ENCODE measurements at places on chromosomes 16 and 17.
A peak's percentile ranks its signal among the peaks of the same experiment; 100 is the strongest.

GRCh38 chr16:21150375-21151001 is at the start of gene DNAH3:
TSS of gene DNAH3 (minus strand) at chr16:21150846. CDS start at chr16:21150319, 527 bp downstream.
- no peak for DNase-seq

- no peak for DNase-seq
Observed at GRCh38 chr16:54453871-54454270, 167.3 kb upstream of the IRX3 start.

DNA sequence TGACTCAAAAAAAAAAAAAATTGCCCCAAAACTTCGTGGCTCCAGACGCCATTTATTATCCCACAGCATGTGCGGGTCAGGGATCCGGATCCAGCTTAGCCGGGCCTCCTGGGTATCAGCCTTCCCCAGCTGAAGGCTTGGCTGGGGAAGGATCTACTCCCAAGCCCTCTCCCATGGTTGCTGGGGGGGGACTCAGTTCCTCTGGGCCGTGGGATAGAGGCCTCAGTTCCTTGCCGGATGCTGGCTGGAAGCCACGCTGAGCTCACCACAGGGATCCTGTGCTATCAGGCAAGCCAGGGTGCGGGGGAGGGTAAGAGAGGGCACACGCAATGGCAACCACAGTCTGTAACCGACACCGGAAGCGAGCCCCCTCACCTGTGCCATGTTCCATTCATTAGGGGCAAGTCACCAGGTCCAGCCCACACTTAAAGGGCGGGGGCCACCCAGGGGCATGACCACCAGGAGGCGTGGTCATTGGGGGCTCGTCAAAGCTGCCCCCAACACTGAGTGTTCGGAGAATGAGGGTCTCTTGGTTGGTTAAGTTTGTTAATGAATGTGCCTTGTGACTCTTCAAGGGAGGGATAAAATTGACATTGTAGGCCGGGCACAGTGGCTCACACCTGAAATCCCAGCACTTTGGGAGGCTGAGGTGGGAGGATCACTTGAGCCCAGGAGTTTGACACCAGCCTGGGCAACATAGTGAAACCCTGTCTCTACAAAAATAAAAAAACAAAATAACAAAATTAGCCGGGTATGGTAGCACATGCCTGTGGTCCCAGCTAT is 210.0 kb upstream of the GSE1 start:
- peak; percentile 2 for DNase-seq

DNA sequence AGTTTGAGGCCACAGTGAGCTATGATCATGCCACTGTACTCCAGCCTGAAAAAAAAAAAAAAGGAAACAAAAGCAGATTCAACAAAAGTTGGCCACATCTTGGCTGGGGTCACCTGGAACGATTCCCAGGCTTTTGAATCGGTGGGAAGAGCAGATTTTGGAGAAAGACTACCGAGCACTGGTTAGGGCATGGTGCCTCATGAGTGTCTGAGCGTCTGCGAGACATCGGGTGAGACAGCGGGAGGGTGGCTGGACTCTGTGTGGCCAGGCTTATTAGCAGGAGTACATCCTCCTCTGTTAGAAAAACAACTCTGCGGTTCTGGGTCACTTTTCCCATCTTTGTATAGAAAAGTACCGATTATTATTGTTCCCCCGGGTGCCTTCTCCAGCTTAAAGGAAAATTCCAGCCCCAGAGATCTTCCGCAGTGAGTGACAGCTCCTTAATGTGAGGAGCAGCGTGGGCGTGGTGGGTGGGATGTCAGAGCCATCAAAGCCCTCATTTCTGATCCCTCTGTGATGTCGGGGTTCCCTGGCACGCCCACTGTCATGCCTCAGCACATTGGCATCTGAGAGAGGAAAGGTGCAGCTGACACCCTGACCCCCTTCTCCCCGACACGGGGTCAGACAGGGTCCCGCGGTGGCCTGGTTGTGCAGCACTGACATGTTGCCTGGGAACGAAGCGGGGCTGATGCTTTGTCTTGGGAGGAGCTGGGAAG is 6.9 kb downstream of the RGS9 start:
- DNase-seq, result no peak

- DNase-seq, result no peak
Observed at GRCh38 chr17:39264119-39264518, 38.4 kb upstream of the STAC2 start.

DNA sequence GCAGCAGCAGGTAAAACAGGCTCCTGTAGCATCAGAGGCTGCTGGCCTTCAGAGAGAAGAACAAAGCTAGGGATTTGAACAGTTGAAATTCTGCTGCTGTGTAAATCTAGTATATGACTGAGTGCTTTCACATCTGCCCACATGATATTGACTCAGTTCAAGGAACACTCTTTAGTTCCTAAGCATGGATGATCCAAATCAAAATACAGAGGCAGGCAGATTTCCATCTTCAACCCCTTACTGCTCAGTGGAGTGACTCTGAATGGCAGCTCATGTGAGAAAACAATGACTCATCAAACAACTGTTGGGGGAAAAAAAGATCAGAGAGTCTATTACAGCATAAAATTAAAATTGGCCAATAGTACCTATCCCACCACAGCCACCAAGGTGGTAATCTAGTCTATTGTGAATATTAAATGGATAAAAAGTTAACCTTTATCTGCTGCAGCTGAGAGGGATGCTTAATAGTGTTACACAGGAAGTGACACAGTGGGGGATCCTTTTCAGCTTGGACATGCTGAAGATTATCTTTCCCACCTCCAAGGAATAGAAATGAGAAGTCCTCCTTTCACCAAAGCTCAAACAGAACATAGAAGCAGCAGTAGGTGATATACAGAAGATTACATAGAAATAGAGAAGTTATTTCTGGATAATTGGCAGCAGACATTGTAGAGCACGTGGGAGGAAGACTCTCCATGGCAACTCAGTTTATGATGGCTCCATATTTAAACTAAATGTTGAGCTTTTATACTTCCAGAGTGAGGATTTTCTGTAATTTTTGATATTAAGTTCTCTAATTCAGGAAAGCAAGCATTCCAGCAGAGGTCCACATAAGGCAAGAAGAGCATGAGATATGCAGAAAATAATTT is 239.7 kb upstream of the ERCC4 start:
- DNase-seq, result no peak

DNA sequence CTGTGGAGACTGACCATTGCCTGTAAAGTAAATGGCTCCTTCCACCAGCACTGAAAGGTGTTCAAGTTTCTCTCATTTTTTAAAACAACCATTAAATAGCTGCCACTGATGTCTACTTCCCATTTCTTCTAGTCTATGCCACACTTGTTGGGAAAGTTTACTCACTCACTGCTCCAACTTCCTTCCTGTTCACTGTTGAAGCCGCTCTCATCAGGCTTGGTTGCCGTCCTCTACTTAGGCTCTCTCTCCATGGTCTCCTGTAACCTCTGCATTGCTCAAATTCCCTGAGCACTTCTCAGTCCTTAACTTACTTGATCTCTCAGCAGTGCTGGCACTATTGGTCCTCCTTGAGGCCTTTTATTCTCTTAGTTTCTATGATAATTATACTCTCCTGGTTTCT is 32.4 kb downstream of the SNX11 start:
- no peak for DNase-seq

GRCh38 chr17:12722282-12722681 is 56.6 kb downstream of the MYOCD start:
- DNase-seq, result no peak

GRCh38 chr17:76442341-76443338 is 10.3 kb downstream of the UBE2O start:
- no peak for DNase-seq

GRCh38 chr17:50699410-50699809 is 8.3 kb downstream of the ANKRD40 start:
- no peak for DNase-seq

DNA sequence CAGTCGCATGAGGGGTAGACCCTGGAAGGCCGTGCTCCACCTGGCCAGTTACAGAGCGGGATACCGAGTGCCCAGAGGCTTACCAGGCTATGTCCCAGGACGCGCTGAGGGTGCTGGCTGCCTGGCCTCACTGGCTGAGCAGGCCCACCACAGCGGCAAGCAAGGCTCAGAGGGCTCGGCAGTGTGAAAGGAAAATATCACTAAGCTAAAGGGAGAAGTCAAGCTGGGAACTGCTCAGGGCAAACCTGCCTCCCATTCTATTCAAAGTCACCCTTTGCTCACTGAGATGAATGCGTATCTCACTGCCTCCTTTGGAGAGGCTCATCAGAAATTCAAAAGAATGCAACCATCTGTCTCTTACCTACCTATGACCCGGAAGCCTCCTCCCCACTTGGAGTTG is 37.4 kb downstream of the CCDC57 start:
- no peak for DNase-seq

DNA sequence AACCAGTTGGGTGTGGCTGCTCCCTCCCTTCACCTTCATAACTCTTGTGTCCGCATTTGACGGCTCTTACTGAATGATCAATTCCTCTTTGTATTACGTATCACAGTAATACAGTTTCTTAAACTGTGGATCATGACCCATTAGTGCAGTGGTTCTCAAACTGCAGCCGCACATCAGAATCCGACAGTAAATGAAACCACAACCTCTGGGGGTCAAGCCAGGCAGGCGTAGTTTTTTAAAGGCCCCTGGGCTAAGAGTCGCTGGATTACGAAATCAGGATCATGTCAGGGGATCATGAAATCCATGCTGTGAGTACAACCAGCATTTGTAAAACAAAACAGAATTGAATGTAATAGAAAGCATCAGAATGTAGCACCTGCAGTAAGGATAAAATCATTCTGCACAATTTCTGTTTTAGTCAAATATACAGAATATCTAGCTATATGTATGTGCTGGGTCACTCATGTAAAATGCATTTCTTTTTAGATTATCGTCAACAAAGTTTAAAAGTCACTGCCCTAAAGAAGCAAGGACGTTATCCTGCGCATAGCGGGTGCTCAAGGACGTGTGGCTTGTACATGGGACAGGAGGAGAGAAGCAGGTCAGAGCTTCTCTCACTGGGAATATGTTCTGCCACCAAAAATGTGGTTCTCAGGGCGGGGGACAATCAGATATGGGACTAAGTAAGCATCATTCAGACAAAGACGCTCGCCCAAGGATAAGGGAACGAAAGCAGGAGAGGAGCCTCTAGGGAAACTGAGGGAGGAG is 113.1 kb downstream of the ZFHX3 start:
- no peak for DNase-seq

DNA sequence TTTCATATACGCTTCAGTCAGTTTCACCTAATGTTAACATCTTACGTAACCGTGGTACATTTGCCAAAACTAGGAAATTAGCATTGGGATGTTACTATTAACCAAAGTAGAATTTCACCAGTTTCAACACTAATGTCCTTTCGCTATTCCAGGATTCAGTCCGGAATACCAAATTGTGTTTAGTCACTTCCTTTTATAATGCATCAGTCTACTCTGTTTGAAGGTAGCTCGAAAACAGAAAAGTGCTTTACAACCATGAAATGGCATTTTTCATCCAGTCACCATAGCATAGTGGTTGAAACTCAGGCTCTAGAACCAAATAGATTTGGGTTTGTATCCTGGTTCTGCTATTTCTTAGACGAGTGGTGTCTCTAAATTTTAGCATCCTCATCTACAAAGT is 29.4 kb downstream of the AP2B1 start:
- no peak for DNase-seq

- DNase-seq, result no peak
Observed at GRCh38 chr17:16314859-16315258, 38.4 kb downstream of the CENPV start.

DNA sequence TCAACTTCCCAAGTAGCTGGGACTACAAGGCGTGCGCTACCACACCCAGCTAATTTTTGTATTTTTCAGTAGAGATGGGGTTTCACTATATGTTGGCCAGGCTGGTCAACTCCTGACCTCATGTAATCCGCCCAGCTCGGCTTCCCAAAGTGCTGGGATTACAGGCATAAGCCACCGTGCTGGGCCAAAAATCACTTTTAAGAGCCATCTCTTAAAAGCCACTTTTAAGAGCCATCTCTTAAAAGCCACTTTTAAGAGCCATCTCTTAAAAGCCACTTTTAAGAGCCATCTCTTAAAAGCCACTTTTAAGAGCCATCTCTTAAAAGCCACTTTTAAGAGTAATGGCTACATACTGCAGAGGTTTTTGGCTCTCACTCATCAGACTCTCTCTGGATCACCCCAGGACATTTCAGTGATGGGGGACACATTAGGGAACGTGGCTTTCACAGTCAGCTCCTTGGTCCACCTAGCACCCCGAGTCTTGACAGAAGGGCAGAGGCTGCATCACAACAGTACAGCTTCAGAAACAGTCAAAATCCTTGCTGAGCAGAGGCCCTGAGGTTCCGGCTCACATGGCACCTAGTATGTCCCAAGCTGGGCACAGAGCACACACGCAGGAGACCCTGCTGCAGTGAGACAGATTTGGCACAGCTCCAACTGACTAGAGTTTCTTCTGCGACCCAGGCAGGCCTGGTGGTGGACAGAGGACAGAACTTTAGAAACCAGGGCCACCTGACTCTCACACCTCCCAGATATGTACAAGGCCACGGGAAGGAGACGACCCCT is 23.6 kb downstream of the RANBP10 start:
- no peak for DNase-seq

DNA sequence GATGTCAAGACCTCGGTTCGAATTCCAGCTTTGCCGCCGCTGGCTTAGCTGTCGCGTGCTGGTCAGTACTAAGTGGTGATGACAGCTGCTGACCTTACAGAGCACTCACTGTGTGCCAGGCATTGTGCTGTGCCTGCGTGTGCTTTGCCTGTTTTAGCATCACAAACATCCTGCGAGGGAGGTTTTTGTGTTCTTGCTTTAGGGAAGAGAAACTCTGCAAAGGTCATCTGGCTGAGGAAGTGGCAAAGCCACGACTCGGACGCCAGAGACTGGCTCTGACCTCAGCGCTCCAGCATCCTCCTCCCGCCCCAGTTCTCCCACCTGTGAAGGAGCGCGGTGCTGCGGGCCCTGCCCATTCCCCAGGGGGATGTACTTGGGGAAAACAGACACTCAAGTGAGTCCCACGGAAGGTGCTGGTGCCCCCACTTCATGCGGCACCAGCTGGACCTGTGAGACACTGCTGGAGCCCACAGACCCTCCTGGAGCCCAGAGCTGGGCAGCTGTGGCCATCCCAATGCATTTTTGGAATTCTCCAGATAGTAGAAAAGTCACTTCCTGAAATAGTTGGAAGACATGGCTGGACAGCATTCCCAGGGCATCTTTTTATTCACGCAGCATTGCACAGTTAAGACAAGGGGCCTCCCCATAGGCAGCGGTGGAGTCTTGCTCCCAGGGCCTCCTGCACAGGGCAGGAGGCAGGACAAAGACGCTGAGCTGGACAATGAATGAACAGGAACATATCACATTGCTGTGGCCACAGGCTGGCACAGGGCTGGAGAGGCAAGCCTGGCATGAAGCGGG is 20.0 kb upstream of the HERPUD1 start:
- peak; percentile 70 for DNase-seq

- DNase-seq, result no peak
Observed at GRCh38 chr16:25838724-25839186, 147.0 kb downstream of the HS3ST4 start.

- no peak for DNase-seq
Observed at GRCh38 chr16:82949016-82949415, 322.2 kb downstream of the CDH13 start.

DNA sequence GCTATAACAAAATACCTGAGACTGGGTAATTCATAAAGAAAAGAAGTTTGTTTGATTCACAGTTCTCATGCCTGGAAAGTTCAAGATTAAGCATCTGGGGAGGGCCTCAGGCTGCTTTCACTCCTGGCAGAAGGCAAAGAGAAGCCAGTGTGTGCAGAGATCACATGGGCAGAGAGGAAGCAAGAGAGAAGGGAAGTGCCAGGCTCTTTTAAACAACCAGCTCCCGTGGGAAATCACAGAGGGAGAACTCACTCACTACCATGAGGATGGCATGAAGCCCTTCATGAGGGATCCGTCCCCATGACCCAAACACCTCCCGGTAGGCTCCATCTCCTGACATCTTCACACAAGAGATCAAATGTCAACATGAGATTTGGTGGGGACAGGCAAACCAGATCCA is 501.6 kb downstream of the MAF start:
- DNase-seq, result no peak

- no peak for DNase-seq
Observed at GRCh38 chr17:73867056-73867455, 222.8 kb upstream of the SDK2 start.

All from activated B cell treated with CpG ODN at 0.5 μM for 24 hours (primary cell).